ENCODE measurements at places on chromosomes 6 and 20. TPM values are rescaled to one million over a fixed set of nuclear protein-coding genes. Genes with fewer than 3 reads are reported as not detected.

- no peak for DNase-seq
Measured at GRCh38 chr6:4939241-4939640, 64.6 kb downstream of the RPP40 start.

C6orf163 gene
- polyA plus RNA-seq = 0.54 TPM

MOG gene
- polyA plus RNA-seq = not detected

- DNase-seq = no peak
Measured at GRCh38 chr6:106525882-106526275, 103.4 kb downstream of the RTN4IP1 start.
